ENCODE measurements at places on chromosomes 7 and 10. TPM values are rescaled to one million over a fixed set of nuclear protein-coding genes. Genes with fewer than 3 reads are reported as not detected.

Gene SLC26A5
- total RNA-seq: not detected

Gene OPN4
- not detected for total RNA-seq

Gene CAMK1D
- 2.7 TPM for total RNA-seq

Gene CALML5
- total RNA-seq: not detected

Gene NOC3L
- total RNA-seq: 21.8 TPM

Gene SORBS1
- 2.8 TPM for total RNA-seq

Gene TPK1
- 13.2 TPM for total RNA-seq

Gene CLCN1
- 0.34 TPM for total RNA-seq

Gene BTBD16
- not detected for total RNA-seq

Gene SAMD9L
- total RNA-seq: 60.8 TPM

Gene NXPH1
- total RNA-seq: not detected

Gene PPP1R17
- not detected for total RNA-seq

Gene AGR2
- total RNA-seq: 378 TPM
